ENCODE measurements at places on chromosomes 1 and 21.

- no peak for DNase-seq
These were observed 515.1 kb downstream of the OMA1 start for GRCh38 chr1:58031416-58031815.

- DNase-seq, result no peak
These were observed 29.7 kb downstream of the OPTC start for GRCh38 chr1:203523667-203524066.

- no peak for DNase-seq
These were observed 22.9 kb downstream of the DDX20 start for GRCh38 chr1:111778541-111779051.

DNA sequence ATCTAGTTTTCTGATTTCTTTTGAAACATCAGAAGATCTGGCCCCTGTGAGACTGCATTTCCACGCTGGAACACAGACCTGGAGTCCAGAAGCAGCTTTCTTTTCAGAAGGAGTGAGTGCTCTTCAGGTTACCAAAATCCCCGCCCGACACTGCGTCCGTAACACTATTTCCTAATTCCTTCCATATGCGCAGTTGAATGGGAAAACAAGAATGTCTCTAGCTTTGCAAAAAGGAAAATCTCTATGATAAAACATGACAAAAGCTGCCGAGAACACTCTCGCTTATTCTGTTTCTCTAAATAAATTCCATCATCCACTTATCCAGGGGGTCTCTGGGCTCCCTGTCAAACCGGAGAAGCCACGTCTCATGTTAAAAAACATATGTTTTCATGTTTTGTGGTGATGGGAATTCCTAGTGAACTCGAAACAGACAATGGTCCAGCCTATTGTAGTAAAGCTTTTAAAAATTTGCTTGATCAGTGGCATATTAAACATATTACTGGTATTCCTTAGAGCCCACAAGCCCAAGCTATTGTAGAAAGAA, 67.7 kb downstream of the PLD5 start:
- DNase-seq, result no peak

- peak; percentile 54 for DNase-seq
These were observed 1.1 kb downstream of the TNFRSF4 start for GRCh38 chr1:1212780-1213344.

- DNase-seq, result no peak
These were observed 113.8 kb downstream of the EPHB2 start for GRCh38 chr1:22824466-22824865.

GRCh38 chr1:230286166-230286889, 139.8 kb downstream of the PGBD5 start:
- no peak for DNase-seq

DNA sequence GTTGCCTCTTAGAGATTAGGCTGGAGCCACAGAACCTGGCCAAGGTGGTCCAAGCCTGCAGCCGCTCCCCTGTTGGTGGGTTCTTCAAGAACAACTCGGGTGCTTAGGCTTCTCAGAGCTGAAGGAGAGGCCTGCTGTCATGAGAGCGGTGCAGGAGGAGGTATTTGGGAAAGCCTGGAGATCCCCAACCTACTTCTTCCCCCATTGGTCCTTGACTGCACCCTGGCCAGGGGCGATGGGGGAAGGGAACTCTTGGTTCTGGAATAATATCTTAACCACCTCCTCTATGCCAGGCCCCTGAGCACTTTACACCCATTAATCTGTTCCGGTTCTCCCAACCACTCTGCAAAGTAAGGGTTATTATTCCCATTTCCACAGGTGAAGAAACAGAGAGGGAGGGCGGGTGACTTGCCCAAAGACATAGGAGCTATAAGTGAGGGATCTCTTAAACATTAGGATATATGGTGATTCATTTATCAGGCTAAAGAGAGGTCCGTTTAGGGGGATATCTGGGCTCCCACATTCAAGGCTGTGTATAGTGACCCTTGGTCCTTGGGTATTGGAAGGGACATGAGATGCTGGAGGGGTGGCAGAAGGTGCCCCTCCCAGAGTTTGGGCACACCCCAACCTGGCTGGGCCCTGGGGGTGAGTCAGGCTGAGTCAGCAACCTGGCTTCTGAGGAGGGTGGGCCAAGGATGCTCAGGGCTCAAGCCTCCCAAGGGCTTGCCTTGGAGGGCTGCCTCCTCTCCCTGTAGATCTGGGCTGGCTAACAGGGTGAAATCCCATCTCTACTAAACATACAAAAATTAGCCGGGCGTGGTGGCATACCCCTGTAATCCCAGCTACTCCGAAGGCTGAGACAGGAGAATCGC, 5.2 kb downstream of the TRNP1 start:
- DNase-seq, result no peak

- no peak for DNase-seq
These were observed 10.6 kb downstream of the PDE9A start for GRCh38 chr21:42663860-42664535.

DNA sequence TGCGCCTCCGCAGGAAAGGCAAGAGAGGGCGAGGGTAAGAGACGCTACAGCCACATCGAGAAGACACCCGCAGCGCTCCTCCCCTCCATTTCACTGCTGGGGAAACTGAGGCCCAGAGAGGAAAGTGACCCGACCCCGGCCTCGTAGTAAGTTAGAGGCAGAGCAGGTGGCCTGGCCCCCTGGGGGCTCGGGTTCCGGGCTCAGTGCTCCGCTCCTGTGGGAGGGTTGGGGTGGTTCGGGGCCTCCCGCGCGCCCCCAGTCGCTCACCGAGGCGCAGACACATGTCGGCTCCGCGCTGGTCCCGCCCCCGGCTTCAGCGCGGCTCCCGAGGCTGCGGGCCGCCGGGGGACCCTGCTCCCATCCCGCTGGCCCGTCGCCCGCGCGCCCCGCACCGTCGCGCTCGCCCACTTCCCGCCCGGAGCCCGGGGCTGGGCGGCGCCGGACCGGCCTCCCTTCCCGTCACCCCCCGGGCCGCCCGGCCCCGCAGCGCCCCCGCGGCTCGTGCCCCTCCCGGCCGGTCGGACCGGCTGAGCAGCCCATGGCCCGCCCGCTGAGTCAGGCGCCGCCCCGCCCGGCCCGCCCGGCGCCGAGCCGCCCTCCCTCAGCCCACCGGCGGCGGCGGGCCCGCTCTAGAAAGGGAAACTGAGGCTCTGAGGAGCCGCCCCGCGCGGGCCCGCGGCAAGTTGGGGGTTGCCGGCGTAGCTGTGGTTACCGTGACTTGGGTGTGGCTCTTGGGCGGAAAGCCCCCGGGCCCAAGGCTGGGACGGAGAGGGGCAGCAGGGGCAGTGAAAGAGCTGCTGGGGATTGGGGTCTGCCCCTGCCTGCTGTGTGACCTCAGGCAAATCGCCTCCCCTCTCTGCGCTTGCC, at the start of gene TMEM54:
TMEM54 (minus strand) TSS at position 434 of the 867 bp plus-strand sequence; CDS start at position 283, 151 bp downstream.
- no peak for DNase-seq

- peak; percentile 35 for DNase-seq
These were observed 162.3 kb downstream of the PSMG1 start for GRCh38 chr21:39020751-39021477.

DNA sequence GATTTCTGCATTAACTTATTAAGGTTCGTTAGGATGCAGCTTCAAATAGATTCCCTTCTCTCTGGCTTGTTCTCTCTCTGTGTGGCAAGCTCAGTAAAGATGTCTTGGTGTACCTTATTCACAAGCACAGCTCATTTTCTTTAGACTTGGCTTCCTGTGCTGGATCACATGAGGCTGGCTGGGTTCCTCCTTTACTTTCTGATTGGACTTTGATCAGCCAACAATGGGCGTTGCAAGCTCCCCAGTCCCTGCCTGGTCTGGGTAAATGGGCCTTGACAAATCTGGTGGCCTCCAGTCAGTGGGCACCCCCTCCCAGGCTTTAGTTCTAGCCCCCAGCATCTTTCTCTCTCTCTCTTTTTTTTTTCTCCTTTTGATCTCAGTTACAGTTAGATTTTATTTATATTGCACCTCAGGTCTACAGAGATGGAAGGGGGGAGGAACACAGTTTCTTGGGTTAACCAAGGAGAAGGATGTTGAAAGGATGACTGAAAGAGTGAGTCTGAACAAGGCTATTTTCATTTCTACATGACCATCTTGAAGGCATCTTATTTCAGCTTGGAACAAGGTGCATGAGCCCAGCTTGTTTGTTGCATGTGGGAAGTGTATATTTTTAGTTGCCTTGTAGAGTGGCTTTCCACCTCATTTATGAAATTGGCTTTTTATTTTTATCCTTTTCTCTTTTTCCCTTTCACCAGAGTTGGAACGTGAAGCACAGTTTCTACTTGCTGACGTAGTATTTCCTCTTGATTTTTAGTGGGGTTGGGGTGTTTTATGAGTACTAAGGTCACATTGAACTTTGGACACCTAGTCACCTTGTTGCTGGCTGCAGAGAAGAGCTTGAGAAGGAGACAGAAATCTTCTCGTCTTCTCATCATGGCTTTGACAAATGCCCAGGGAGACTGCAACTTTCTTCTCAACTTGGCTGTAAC, 77.1 kb downstream of the PBX1 start:
- DNase-seq, result no peak

DNA sequence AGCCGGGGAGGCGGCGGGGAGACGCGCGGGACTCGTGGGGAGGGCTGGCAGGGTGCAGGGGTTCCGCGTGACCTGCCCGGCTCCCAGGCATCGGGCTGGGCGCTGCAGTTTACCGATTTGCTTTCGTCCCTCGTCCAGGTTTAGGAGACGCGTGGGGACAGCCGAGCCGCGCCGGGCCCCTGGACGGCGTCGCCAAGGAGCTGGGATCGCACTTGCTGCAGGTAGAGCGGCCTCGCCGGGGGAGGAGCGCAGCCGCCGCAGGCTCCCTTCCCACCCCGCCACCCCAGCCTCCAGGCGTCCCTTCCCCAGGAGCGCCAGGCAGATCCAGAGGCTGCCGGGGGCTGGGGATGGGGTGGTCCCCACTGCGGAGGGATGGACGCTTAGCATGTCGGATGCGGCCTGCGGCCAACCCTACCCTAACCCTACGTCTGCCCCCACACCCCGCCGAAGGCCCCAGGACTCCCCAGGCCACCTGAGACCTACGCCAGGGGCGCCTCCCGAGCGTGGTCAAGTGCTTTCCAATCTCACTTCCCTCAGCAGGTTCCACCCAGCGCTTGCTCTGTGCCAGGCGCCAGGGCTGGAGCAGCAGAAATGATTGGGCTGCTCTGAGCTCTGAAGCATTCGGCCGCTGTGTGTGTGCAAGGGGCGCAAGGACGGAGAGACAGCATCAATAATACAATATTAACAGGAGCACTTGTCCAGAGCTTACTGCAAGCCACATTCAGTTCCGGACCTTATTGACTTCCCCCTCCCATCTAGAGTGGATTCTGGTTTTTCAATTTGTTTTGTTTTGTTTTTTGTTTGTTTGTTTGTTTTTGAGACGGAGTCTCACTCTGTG, 10.3 kb downstream of the SIM2 start:
- no peak for DNase-seq

DNA sequence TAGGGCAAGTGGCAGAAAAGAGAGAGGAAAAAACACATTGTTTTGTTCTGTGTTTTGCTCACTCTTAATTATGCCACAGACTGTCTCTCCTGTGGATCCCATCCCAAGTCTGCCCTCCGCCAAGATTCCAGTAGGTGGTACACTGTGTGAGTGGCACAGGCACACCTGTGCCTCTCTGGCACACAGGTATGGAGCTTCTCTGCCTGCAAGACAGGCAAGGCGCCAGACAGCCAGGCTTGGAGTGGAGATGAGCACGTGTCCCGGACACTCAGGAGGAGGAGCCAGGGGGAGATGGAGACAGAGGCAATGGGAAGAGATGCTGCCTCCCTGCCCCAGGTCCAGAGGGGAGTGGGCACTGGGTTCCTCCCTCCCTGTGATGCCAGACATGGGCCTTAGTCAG, 6.5 kb upstream of the GRIK3 start:
- DNase-seq, result no peak

- peak; percentile 22 for DNase-seq
These were observed 216.0 kb downstream of the DYRK1A start for GRCh38 chr21:37582590-37582989.

DNA sequence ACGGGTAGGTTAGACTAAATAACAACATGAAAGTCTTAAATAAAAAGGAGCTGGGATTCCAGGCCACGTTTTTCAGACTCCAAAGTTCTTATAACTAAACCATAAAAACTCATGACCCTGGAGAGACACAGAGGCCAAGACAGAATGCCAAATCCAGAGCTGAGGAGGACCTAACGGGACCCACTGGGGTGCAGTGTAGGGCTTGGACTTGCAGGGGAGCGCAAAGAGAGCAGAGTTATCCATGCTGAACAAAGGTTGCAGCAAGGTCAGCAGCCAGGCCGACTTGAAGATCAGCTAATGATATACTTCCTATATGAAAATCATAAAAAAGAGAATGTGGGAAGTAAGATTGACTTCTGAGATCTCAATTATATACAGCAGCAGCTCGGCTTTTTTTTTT, 237.1 kb downstream of the TM2D1 start:
- no peak for DNase-seq

- no peak for DNase-seq
These were observed 163.2 kb downstream of the GALNT2 start for GRCh38 chr1:230230273-230230672.

GRCh38 chr1:104358621-104359020, 608.9 kb downstream of the AMY1C start:
- no peak for DNase-seq

GRCh38 chr1:4428711-4429110, 225.7 kb upstream of the AJAP1 start:
- DNase-seq, result no peak

DNA sequence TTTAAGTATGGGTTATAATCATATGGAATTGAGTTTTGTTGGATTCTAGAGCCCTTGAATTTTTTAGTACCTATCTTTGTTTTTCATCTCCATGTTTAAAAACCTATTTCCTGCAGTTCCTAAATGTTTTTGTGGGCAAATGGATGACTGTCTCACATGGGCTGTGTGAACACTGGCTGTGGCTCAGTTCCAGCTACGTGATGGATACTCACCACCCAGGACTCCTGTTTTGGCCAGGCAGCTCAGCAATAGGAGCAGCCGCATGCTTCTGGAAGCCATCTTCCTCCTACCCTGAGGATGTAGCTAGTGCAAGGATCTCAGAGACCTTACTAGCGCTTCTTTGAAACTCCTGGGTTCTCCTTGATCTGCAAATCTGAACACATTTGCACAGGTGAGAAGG, 2.8 kb downstream of the REG4 start:
- no peak for DNase-seq

DNA sequence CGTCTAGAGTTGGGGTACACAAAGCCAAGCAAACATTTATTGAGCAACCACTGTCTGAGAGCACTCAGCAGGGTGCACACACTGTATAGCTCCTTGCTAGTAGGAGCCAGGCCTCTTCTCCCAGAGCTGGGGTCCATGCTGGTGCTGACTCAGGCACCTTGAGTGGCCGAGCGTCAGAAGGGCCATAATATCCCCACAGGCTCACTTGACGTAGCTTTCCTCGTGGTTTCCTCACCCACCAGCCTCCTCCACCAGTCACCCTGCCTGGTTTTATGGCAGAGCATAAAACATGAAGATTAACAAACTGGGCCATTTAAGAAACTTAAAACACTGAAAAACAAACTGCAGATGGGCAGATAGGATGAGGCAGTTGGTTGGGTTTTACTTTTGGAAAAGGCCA, 361.5 kb downstream of the HHAT start:
- DNase-seq, result no peak

DNA sequence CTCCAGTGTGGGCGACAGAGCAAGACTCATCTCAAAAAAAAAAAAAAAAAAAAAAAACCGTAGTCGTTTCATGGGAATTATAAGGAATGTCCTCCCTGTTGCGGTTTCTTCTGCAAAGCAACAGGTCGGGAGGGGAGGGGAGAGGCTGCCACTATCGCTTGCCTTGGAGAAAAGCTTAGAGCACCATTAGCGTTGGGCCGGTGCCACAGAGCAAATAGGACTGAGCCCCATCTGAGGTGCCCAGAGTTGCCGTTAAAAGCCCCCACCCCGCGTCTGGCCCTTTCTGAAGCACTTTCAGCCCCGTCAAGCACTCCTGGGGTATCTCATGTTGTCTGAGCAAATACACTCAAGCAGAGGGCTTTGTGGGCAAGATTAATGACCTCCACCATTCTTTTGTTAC, 2.2 kb downstream of the RIPPLY3 start:
- no peak for DNase-seq

All from inflammatory macrophage (primary cell).